SIG-M5 (cell line): ENCODE measurements at places on chromosomes 7 and 10.

- no peak for DNase-seq
Measured at GRCh38 chr10:131000743-131001142, 310.8 kb downstream of the TCERG1L start.

GRCh38 chr7:3533040-3533439 lies 232.0 kb downstream of the SDK1 start:
- no peak for DNase-seq

GRCh38 chr10:16948361-16948760 lies 131.1 kb upstream of the RSU1 start:
- no peak for DNase-seq

DNA sequence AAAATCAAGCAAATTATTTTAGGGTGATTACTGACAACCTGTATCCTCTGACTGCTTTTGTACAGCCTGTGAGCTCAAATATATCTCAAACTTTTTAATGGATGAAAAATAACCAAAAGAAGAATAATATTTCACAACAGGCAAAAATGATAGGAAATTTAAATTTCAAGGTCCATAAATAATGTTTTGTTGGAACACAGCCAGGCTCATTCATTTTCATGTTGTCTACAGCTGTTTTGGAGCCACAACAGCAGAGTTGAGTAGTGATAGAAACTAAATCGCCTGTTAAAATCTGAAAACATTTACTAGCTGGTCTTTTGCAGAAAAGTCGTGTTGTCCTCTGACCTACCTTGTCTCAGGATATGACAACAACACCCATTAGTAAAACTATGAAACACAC lies 75.9 kb downstream of the GLI3 start:
- DNase-seq: no peak

- DNase-seq: no peak
Measured at GRCh38 chr7:13321316-13321715, 633.9 kb downstream of the ARL4A start.

DNA sequence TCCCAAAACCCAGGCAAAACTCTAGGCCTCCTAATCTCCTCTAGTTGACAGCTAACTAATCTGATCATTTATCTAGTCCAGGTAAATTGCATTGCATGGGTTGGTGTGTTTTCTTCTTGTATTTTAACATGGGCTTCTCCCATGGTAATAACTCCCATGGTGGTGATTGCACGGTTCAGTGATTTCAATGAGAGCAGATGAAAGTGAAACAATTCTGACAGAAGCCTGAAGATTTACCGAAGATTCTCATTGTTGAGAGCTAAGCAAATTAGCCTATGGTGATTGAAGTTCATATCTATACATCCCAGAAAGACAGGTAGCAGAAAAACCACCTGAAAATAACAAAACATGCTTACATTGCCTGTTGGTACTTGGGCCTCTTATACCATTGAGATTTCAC lies 26.6 kb upstream of the LIPN start:
- no peak for DNase-seq

DNA sequence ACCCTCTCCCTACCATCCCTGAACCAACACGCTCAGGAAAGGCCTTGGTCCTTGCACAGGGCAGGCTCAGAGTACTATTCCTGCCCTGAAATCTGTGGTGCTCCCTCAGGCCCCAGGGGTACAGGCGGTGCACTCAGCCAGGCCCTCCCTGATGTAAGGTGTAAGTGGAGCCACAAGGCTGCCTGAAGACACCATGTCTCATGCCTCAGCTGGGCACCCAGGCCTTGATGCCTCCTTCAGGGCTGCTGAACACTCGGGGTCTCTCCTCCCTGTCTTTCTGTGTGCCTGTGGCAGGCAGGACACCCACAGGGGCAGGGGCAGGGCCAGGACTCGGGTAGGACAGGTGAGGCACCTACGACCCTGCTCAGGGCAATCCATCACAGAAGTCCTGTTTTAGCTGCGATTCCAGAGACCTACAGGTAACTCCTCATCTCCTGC lies 22.9 kb upstream of the ANTXRL start:
- no peak for DNase-seq

DNA sequence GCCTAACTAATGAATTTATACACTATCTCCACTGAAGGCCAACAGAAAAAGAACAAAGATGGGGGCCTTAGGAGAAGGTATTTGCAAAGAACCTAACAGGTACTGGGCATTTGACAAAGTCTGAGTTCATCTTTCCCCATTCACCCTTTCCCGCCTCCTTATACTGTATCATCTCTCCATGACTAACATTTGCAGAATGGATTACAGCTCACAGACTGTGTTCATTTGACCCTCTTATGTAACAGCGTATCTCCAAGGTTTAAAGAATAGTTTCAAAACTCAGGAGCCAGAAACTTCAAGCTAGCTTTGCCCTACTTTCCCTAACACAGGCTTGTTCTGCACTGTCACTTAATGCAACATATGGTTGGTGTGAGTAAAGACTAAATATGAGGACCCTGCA lies 238.7 kb upstream of the CELF2 start:
- no peak for DNase-seq

DNA sequence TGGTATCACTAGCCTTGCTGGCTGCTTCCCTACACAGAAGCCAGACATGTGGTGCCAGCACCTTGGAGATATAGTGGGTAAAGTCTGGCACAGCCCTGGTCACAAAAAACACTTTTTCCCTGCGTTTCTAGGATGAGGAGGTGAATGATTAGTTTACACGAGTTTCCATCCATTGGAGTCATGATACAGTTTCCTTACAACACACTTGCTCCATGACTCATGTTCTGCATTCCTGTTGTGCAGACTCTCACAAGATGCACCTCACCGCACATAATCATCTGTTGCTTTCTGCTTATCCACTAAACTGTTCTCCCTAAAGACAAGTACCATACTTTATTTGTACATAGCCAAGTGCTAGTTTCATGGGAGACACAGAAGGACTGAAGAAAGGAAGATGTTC lies 747.1 kb upstream of the GALNT17 start:
- DNase-seq: no peak

GRCh38 chr7:26216049-26216448 lies 14.5 kb downstream of the CBX3 start:
- no peak for DNase-seq

DNA sequence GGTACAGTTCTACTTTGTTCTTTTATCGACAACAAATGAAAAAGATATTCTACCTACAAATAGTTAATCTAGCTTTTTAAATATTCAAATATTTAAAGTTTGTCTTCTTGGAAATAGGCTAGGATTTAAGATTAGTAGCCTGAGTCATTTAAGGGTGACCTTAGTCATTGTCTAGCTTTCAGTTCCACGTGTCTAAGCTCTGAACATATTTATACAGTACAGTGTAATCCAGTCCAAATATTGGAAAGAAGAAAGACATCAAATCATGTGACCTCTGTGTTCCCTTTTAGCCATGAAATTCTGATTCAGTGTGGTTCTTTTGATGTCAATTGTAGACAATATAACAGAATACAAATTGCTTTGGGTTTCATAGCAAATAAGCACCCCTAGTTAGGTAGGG lies 121.1 kb downstream of the MALRD1 start:
- no peak for DNase-seq

DNA sequence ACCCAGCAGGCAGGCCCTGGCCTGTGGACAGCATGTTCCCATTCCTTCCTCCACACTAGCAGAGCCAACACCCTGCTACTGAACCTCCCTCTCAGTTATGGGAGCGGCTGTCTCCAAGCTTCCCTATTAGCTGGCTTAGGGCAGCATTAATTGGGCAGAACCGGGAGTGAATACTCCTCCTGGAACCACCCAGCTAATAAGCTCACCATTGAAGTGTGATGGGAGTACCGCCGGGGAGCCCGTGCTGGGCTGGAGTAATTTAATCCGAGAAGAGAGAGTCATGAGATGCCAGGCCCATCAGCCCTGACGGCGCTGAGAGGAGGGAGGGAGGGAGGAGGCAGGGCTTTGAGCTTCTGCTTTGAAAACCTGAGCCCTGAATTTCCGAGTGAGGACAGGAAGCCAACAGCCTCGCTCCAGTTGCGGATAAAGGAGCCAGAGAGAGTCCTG lies 31.8 kb upstream of the ELFN1 start:
- DNase-seq: no peak

DNA sequence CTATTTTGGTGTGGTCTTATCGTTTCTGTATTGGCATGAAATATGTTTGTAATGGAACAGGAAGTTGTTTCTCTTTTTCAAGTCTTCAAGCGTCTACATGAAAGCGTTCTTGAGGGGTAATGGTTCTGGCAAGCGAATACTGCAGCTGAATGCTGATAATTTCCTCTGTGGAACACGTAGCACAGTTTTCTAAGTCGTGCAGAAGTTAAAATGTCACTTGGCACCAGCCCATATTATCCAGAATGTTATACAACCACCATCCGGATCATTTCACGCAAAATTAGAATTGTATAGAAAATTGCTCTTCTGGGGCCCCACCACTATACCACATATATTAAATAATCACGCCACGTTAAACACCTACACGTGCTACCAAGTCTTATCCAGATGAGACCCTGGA lies 354.3 kb downstream of the CALN1 start:
- no peak for DNase-seq

DNA sequence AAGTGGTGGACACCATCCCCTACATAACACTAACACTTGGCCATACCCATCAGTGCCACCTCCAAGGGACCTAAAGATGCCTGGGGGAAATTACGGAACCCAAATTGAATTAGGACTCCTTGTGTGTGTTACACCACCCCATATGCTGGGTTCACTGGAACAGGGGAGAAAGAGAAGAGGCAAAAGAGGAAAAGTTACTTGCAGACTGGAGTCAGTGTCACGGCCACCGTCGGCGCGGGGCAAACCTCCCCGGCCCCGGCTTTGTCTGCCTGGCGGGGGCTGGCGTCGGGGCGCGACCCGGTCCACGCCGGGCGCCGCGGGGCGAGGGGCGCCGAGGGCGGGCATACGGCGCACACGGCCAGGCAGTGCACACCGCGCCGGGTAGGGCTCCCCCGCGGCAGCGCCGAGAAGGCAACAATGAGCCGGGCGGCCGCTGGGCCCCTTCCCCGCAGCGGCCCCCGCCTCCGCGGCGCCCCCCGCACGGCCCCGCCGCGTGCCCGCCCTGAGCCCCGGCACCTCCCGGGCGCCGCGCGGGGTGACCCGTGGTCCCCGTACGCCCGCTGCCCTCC lies 171.1 kb downstream of the FAM107B start:
- no peak for DNase-seq

- DNase-seq: no peak
Measured at GRCh38 chr10:31937371-31937770, 8.7 kb upstream of the ARHGAP12 start.

- DNase-seq: no peak
Measured at GRCh38 chr10:23205972-23206642, 14.0 kb downstream of the PTF1A start.

DNA sequence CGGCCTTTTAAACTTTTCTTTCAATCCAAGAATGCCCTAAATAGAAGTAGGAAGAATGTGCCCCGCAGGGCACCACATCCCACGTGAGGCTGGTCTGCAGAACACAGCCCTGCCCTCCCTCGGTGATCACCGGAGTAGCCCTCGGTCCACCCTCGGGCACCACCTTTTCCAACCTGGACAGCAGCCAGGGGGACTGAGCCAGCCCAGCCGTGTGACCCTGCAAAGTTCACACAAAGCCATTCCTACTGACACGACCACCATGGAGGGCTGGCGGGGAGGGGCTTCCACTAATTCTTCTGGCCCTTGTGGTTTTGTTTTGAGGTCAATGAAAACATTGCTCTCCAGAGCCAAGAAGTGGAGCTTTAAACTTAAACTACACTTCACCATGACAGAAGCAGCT lies 132.2 kb downstream of the TCERG1L start:
- no peak for DNase-seq

DNA sequence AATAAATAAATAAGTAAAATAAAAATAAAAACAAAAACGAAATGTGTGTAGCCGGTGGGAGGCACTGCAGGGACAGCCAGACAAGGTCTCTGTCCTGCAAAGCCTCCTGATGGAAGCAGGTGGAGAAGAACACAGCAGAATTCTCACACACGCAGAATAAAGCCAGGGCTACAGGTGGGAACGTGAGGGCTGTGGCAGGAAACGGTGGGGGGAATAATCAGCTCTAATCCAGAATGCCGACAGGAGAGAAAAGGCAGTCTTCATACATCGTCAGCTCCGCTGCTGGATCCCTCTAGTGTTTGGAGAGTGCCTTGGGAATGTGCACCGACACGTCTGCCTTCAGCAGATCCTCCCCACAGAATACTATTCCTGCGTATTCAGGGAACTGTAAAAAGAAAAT lies 6.8 kb upstream of the SNX8 start:
- no peak for DNase-seq

DNA sequence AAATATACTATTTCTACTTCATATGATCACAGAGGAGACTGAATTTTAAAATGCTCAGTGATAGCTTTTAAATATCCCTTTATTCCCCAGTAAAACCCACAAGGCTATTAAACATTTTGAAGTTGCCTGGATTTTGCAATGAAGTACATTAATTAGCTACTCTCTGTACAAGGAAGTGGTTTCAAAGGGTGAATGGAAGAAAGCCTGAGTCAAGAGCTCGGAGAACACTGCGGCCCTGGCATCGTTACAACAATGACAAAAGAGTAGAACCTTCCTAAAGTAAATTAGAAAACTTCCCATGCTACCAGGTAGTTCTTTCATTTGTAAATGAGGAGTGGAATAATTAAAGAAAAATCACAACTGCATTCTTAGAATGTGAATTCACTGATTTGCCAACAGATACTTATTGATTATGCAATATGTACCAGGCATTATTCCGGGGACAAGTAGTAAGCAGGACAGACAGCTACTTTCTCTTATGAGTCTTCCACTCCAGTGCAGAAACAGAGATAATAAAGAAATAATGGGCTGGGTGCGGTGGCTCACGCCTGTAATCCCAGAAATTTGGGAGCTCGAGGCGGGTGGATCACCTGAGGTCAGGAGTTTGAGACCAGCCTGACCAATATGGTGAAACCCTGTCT lies 63.0 kb downstream of the ZNF22 start:
- DNase-seq: no peak

- no peak for DNase-seq
Measured at GRCh38 chr7:67484244-67484751, 487.7 kb downstream of the TYW1 start.

DNA sequence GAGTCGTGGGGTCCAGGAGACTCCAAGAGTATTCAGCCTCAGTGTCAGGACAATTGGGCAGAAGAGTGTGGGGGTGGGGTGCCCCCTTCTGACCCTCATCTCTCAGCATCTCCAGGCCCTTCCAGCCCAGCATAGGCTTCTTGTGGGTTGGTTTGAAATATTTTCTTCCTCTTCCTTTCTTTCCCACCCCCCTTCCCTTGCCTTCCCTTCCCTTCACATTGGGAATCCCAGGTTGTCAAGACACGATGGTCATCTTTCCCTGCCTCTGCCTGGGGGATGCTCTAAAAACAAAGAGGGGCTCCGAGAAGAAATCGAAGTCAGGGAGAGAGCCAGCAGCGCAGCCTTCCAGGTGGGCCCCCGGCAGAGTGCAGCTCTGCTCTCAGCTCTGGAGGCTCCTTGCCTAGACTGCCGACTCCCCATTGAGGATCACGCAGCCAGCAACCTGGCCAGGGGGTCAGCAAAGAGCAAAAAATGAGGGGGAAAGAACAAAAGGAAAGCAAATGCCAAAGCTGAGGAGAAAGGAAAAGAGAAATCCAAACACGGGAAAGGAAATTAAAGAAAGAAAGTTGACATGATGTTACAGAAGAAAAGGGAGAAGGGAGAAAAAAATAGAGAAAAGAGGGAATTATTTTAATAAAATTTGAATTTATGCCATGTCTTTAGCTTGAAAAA lies 1.5 kb downstream of the PAX2 start:
- no peak for DNase-seq
